ENCODE measurements at places on chromosomes 2 and 18.

GRCh38 chr18:8601277-8602032, 7.8 kb upstream of the RAB12 start:
- no peak for DNase-seq

DNA sequence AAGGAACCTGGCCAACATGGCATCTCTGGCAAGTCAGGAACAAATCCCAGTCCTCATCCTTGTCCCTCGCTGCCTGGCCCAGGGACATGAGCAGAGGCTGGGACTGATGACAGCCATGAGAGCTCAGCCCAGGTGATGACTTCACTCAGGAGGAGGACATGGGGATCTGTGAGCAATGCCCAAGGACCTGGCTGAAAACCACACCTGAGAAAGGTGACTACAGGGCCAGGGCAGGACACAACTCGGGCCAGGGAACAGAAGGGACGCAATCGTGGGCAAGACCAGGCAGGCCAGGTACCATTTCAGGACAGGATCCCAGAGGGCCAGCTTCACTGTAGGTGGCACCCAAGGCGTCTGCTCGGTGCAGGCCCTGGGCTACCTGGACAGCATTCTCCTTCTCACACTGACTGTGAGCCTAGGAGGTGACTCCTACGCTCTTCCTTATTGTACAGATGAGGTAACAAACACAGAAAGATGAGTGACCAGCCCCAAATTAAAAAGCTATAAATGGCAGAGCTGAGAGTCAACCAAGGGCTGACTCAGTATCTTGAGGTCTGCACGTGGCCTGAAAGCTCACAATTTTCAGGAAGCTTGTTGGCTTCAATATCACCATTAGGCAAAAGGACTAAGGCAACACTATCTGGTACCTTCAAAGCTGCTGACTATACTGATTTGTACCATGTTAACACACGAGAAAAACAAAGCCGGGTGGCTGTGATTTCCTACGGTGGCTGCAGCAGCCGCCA, 141.1 kb downstream of the EIPR1 start:
- DNase-seq = no peak

DNA sequence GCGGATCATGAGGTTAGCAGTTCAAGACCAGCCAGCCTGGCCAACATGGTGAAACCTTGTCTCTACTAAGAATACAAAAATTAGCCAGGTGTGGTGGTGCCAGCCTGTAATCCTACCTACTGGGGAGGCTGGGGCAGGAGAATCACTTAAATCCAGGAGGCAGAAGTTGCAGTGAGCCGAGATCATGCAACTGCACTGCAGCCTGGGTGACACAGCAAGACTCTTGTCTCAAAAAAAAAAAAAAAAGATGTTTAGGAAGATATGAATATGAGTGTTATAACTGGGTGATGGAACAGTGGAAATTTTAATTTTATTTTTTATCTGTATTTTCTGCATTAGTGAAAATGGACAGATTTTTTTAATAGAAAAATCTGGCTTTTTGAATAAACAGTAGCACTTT, 14.5 kb downstream of the MAPRE2 start:
- no peak for DNase-seq

DNA sequence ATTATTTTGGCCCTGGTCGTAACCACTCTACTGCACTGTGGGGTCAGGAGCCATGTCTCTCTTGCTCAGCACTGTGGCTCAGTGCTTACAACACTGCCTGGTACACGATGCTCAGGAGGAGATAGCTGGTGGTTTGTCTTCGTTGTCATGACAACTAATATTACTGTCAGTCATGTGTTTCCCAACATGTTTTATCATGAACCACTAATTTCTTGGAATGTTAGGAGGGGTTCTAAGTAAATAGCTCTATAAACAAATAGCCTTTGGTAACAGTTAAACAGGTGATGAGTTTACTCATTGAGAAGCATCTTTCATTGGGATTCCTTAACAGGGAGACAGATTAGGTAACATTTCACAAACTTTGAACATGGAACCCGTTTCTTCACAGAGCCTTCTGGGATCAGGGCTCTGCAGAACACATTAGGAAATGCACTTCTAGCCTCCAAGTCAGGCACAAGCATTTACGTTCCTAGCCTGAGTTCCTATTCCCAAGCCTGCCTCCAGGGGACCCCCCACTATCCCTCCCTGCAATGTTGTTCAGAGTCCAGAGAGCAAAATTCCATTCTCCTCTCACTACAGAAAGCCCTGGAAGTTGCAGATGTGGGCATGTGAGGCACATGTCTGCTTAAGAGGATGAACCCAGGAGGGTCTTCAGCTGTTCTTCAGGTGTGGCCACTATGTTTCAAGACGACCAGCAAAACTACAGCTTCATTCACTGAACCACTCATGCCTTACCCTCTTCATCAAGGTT, 6.4 kb upstream of the RBM44 start:
- DNase-seq = no peak

DNA sequence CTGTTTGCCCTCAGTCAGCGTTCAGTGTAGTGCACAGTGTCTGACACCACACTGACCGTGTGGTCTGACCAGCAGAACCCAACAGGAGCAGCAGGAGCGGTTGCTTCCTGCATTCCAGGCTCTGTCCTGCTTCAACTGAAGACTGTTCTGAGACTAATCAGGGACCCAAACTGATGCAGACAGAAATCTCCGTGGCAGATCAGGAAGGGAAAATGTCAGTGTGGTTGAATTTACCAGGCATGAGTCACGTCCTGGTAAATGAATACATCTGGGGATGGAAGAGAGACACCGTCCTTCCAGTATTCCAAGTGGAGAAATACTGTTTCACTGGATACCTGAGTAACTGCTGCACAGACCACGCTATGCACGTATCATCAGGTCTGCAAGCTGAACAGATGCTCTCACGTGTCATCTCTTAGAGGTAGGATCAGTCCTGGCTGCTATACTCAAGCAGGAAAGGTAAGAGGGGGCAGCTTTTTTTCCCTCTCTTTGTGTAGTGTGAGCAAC, 223.6 kb upstream of the EPAS1 start:
- DNase-seq = no peak

DNA sequence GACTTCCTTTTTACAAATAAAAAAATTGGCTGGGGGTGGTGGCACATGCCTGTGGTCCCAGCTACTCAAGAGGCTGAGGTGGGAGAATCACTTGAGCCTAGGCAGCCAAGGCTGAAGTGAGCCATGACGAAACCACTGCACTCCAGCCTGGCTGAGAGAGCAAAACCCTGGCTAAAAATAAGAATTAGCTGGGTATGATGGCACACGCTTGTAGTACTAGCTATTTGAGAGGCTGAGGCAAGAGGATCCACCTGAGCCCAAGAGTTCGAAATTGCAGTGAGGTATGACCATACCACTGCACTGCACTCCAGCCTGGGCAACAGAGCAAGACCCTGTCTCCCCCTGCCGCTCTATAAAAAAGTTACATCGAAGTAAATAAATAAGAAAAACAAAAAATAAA, 33.7 kb downstream of the GFPT1 start:
- DNase-seq = no peak

GRCh38 chr18:78642296-78642951, 337.2 kb upstream of the SALL3 start:
- DNase-seq = no peak

GRCh38 chr2:213189001-213189899, 37.8 kb upstream of the IKZF2 start:
- no peak for DNase-seq

- no peak for DNase-seq
Observed at GRCh38 chr18:58004317-58004716, 39.7 kb upstream of the NEDD4L start.

- no peak for DNase-seq
Observed at GRCh38 chr2:180328795-180329422, 321.8 kb upstream of the CWC22 start.

Data from Right ventricle myocardium inferior (tissue), 1 donor.